Common myeloid progenitor, CD34-positive (primary cell): ENCODE measurements at places on chromosomes 5 and 9.

DNA sequence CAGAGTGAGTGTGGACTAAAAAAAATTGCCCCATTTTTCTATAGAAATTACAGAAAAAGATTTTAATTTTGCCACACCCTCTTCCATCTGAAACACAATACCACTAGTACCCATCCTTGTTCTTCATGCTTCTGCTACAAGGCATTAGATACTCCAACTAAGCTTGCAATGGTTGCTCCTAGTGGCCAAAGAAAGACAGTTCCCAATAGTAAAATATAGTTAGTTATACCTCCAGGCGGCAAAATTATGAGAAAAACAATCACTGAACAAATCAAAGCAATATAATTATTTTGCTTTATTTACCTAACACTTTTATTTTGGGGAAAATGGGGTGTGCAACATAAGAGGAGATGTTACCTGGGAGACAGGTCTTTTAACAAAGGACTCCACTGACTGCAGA, 101.2 kb downstream of the RAPGEF6 start:
- peaks cover 16% of the 10 kb centered on the region for H3K4me1 ChIP-seq
- H3K27ac ChIP-seq, result no peak overlapping the region
- H3K36me3 ChIP-seq, result no peaks in the 10 kb centered on the region
- no peaks in the 10 kb centered on the region for H3K27me3 ChIP-seq
- DNase-seq, result peak; percentile 49
- H3K4me3 ChIP-seq, result no peak overlapping the region

DNA sequence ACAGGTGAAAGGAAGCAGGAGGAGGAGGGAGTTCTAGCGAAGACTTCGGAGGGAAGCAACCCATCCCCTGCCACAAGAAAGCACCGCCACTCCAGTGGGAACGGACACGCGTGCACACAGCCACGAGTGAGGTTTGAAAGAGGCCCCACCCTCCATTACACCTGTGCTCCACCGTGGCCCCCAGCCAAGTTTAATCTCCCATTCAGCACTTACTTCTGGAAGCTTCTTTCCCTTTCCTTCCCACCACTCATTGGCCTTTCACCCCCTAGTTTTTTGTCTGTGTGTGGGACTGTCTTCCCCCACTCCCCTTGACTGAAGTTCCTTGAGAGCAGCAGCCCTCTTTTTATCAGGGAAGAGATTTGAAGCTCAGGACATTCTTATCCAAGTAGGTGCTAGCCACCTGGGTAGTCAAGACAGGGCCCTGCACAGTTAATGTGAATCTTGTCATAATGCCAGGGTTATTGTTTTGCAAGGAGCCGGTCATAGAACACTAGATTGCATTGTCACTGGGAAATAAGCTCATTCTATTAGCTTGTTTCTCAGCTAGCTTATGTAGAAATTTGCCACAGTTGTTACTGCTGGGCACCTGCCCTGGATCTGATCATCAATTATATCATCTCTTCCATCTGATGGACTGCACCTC, 256.0 kb downstream of the DOCK8 start:
- H3K27me3 ChIP-seq, result no peaks in the 10 kb centered on the region
- no peaks in the 10 kb centered on the region for H3K36me3 ChIP-seq
- DNase-seq, result peak; percentile 17
- peak overlapping the region; percentile 67 for H3K4me3 ChIP-seq
- peaks cover 17% of the 10 kb centered on the region for H3K4me1 ChIP-seq

DNA sequence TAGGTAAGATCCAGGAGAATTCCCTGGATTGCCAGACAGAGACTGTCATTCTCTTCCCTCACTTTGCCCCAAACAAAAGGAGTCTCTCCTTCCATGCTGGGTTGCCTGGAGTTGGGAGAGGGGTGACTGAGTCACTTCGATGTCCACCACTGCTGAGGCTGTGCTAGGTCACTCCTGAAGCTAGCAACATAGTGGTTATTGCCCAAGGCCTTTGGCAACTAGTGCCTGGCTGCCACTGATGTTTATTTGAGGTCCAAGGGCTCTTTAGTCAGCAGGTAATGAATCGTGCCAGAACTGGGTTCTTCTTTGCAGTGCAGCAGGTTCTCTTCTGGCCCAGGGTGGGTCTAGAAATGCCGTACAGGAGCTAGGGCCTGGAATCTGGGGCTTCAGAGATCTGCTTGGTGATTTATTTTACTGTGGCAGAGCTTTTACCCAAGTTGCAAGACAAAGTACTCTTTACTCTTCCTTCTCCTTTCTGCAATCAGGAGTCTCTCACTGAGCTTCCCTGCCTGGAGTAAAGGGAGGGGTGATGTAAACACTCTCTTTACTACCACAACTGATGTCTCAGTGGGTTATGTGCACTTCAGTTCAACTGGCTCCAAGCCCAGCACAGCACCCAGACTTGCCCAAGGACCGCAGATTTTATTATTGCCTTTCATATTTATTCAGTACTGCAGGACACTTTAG, 155.7 kb upstream of the SH3GL2 start:
- no peak overlapping the region for H3K4me3 ChIP-seq
- H3K4me1 ChIP-seq, result no peaks in the 10 kb centered on the region
- H3K27me3 ChIP-seq, result no peaks in the 10 kb centered on the region
- DNase-seq, result no peak
- H3K36me3 ChIP-seq, result peaks cover 5% of the 10 kb centered on the region

DNA sequence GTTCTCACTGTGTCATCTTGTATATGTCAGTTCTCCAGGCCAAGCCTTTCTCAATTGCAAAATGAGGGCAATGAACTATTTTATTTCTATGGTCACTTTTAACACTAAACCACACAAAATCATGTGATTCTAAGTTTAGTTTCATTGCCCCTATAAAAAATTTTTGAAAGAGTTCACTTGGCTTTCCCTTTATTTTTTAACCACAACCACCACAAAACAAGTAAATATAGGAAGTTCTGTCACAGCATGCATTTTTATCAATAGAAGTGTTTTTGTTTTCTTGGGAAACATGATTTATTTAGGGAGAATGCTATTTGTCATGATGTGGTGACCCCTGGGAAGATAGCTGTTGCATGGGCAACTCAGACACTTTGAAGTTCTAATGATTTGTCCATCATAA, 169.1 kb downstream of the CSNK1G3 start:
- no peak for DNase-seq
- H3K4me1 ChIP-seq, result no peaks in the 10 kb centered on the region
- no peak overlapping the region for H3K4me3 ChIP-seq

DNA sequence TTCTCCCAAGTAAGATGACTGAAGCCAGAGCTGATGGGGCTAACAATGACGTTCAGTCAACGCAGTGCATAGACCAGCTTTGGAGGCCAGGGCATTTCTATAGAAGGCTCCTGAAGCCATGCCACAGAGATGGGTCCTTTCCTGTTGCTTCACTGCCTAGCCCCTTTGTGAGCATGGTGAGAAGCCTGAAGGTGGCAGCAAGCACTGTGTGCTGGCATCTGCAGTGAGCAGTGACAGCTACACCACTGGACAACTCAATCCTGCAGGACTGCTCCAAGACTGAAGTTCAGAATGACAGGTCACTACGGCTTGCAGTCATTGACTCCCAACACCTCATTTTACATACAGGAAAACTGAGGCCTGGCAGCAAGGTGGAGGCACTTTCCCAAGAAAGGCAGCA, 229.0 kb downstream of the TSSK1B start:
- H3K27me3 ChIP-seq, result no peaks in the 10 kb centered on the region
- no peak overlapping the region for H3K4me3 ChIP-seq
- H3K27ac ChIP-seq, result no peak overlapping the region
- no peaks in the 10 kb centered on the region for H3K36me3 ChIP-seq
- DNase-seq, result no peak

GRCh38 chr5:126780165-126780827, 3.4 kb downstream of the LMNB1 start:
- peaks cover 13% of the 10 kb centered on the region for H3K4me1 ChIP-seq
- H3K27me3 ChIP-seq, result no peaks in the 10 kb centered on the region
- no peaks in the 10 kb centered on the region for H3K36me3 ChIP-seq
- DNase-seq, result peak; percentile 78
- no peak overlapping the region for H3K27ac ChIP-seq
- H3K4me3 ChIP-seq, result no peak overlapping the region

DNA sequence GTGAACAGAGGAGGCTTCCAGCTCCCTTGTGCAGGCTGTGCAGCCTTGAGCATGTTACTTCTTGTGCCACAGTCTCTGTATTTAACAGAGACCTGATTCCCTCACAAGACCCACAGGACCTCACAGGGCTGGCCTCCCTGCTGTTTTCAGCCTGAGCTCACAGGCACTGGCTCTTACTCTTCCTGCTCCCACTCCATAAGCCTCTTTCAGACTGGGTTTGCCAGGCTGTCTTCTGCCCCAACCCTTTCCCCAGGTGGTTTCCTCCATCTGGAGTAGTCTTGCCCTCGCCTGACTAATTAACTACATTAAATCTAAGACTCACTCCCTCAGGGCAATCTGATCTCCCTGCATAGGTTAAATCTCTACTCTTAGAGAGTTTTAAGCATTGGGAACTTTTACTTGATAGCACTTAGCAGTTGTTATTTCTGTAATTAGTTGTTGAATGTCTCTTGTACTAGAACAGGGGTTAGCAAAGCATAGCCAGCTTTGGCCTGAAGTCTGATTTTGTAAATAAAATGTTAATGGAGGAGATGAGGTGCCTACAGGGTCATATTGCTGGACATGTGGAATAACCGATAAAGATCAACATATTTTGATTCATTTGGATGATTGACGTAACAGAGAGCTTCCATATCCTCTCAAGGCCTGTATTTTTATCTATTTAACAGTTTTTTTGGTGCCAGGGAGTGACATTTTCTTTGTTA, 28.6 kb upstream of the SPATA31E1 start:
- no peak overlapping the region for H3K27ac ChIP-seq
- no peaks in the 10 kb centered on the region for H3K4me1 ChIP-seq
- H3K4me3 ChIP-seq, result no peak overlapping the region
- no peaks in the 10 kb centered on the region for H3K36me3 ChIP-seq
- DNase-seq, result no peak

DNA sequence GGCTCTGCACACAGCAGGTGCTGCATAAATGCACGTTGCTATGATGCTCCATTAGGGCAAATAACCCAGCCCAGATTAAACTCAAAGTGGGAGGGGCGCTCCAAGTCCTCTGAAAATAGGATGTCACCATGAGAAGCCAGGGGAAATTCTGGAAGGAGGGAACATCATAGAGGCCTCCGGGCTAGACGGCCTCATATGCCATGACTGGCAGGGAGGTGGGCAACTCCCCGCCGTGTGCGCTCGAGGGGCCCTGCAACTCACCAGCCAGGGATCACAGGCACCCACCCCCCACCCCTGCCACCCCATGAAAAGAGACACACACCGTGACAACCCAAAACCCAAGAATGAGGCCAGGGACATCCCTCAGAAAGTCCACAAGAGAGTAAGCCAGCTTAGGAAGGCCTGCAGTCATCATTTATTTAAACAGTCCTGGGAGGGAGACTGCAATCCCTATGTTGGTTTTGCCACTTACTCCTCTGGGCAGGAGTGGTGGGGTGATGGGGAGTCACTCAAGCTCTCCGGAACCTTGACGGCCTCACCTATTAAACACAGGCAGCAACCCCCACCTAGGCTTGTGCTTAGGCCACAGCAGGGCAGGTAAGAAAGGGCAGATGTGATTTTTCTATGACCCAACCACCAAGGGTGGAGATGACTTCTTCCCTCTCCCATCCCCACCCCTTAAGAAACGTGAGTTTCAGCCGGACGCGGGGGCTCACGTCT, 4.0 kb downstream of the VAV2 start:
- no peak for DNase-seq
- H3K36me3 ChIP-seq, result no peaks in the 10 kb centered on the region
- no peak overlapping the region for H3K27ac ChIP-seq
- peaks cover 20% of the 10 kb centered on the region for H3K27me3 ChIP-seq
- H3K4me1 ChIP-seq, result peaks cover 18% of the 10 kb centered on the region

- no peak for DNase-seq
- no peaks in the 10 kb centered on the region for H3K36me3 ChIP-seq
- no peaks in the 10 kb centered on the region for H3K27me3 ChIP-seq
- H3K4me1 ChIP-seq, result no peaks in the 10 kb centered on the region
Observed at GRCh38 chr5:167029488-167029887, 1262.0 kb upstream of the WWC1 start.

GRCh38 chr9:134671341-134672113, 29.9 kb downstream of the COL5A1 start:
- DNase-seq, result no peak
- no peaks in the 10 kb centered on the region for H3K27me3 ChIP-seq
- H3K4me3 ChIP-seq, result no peak overlapping the region
- H3K36me3 ChIP-seq, result no peaks in the 10 kb centered on the region
- H3K4me1 ChIP-seq, result no peaks in the 10 kb centered on the region

GRCh38 chr5:53971131-53971530, 339.2 kb downstream of the ARL15 start:
- H3K4me3 ChIP-seq, result no peak overlapping the region
- no peaks in the 10 kb centered on the region for H3K4me1 ChIP-seq
- no peaks in the 10 kb centered on the region for H3K27me3 ChIP-seq

GRCh38 chr9:21813575-21814473, 11.4 kb downstream of the MTAP start:
- H3K27me3 ChIP-seq, result no peaks in the 10 kb centered on the region
- H3K4me3 ChIP-seq, result no peak overlapping the region
- H3K36me3 ChIP-seq, result peaks cover 73% of the 10 kb centered on the region
- H3K27ac ChIP-seq, result no peak overlapping the region
- peak; percentile 91 for DNase-seq

- no peak overlapping the region for H3K4me3 ChIP-seq
- H3K27me3 ChIP-seq, result no peaks in the 10 kb centered on the region
- no peak for DNase-seq
- H3K4me1 ChIP-seq, result no peaks in the 10 kb centered on the region
- no peak overlapping the region for H3K27ac ChIP-seq
Observed at GRCh38 chr5:17852740-17853139, 218.5 kb downstream of the TAF11L14 start.

- H3K27me3 ChIP-seq, result no peaks in the 10 kb centered on the region
- DNase-seq, result no peak
- no peak overlapping the region for H3K27ac ChIP-seq
- H3K4me1 ChIP-seq, result no peaks in the 10 kb centered on the region
- H3K36me3 ChIP-seq, result no peaks in the 10 kb centered on the region
Observed at GRCh38 chr5:29122306-29122705, 2071.2 kb upstream of the CDH6 start.
